OCI-M1 (cell line): ENCODE measurements at places on chromosomes 7 and 10.

DNA sequence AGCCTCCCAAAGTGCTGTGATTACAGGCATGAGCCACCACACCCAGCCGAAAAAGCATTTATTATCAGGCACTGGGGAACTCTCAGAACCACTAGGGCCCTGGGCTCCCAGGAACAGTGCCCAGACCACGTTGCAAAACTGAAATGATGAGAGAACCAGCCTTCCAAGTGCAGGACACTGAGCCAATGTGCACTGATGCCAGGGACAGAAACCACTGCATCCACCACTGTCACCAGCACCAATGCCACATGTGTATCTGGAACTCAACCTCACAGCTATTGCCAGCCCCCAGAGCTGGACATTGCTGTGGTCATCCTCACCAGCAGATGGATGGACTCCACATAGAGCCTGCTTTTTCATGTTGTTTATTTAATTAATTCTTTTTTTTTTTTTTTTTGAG, 28.2 kb upstream of the TPST1 start:
- no peak for DNase-seq

DNA sequence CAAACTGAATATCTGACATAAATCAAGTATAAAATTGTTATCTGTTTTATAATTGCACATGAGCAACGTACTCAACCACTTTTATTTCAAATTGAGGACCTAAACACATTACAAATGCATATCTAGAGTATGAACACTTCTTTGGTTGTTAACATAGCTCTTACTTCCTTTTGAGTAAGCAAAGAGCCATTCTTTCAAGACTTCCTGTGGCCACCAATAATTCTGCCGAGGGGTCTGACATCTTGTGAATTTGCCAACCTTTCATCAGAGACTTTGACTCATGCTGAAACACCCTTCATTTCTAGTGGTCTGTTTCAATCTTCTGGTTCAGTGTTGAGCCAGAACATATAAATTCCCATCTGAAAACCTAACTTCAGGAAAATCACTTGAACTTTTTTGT, 59.4 kb downstream of the CDK14 start:
- no peak for DNase-seq

DNA sequence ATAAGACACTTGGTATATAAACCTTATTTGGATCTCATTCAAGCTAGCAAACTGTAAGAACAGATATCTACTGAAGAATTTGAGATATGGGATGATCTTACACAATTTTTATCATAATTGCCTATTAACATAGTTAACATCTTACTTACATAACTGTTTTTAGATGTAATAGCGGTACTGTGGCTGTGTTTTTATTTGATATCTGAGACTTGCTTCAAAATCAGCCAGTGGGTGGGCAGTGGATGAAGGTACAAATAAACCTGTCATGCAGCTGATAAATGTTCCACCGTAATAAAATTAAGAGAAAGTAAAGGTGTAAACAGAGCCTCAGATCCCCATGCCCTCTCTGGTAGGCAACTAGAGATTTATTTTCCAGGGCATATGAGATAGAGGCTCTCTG, 28.4 kb upstream of the PTPRN2 start:
- DNase-seq: no peak

DNA sequence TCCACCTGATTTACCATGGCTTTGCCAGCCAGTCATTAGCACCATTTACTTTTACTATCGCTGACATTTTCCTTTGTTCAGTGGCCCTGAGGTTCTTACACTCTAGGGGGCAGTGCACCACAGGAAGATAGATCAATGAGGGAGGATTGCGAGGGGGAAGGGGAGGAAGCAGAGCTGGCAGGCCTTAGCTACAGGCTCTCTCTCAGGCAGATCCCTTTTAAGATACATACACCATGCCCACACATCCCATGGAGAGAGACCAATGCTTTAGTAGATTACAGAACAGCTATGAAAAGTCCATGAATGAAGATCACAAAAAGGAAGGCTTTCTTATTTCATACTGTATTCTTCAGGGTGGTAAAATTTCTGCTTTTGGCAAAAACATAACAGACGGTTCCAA, 47.4 kb downstream of the DENND11 start:
- peak; percentile 79 for DNase-seq

- DNase-seq: peak; percentile 57
Measured at GRCh38 chr7:43700059-43700501, 29.2 kb downstream of the COA1 start.

DNA sequence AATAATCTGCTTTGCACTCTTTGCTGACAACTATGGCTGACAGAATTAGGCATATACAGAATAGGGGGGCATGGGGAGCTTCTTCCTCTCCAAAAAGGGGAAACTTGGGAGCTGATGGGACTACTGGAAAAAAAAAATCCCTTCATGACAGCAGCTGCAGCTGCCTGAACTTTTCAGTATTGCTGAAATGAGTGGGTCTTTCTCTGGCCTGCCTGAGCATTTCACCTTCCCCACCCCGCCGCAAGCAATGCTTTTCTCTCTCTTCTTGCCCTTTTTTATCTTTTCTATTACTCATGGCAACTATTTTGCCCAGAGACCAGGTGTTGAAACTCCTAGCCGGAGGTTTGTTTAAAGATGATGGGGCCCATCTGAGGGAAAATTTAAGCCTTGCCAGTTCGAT, 244.9 kb downstream of the SEMA3D start:
- DNase-seq: no peak

DNA sequence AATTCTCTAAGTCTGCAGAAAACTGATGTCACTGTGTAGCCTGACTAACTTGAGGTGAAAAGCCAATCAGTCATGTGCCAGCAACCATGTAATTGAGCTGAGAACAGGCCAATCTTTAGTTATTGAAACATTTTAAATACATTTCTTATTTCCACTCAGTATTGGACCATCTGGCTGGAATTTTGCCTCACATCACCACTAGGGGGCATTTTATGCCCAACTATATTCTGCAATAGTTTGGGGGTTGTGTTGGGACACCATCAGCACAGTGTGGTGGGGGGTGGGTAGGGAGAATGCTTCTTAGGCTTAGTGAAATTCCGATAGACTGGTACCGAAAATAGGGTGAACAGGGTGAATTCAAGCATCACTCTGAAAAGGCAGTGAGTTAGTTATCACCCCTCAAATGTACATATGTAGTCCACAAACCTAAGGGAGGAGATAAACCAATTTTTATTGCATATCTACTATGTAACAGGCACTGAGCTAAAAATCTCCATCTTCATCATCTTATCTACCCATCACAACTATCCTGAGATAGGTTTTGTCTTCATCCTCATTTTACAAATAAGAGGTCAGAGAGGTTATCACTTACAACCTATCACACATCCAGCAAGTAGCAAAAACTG, 17.8 kb downstream of the NPSR1 start:
- DNase-seq: peak; percentile 24

DNA sequence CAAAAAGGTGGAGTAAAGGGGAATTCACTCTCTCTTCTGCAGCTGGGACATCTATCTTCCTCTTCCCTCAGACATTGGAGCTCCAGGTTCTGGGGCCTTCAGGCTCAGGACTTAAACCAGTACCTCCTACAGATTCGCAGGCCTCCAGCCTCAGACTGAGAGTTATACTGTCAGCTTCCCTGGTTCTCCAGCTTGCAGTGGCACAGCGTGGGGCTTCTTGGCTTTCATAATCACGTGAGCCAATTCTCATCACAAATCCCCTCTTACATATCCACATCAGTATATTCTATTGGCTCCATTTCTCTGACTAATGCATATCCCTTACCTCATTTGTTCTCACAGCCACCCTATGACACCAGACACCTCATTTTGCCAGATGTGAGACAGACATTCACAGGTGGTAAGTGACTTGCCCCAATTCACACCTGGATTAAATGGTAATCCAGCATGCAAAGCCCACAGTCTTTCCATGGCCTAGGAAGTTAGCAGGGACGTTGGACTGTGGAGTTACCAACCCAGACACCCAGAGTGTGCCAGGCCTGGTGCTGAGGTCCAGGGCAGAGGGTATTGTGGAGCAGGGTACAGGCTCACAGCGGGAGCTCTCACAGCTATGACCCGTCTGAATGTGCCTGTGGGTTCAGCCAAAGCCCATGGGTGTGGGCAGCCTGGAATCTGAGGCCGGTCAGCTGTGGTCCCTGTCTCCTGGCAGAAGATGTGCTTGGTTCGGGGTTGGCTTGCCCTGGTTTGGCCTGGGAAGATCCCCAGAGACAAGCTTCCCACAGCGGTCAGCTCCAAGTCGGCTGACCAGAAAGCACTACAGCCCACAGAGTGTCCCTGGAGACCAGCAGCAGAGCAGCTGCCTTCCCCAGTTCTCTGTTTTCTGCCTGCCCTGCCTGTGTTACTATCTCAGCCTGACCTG, 18.4 kb upstream of the ZCCHC24 start:
- DNase-seq: no peak

- no peak for DNase-seq
Measured at GRCh38 chr10:23585186-23585585, 146.3 kb downstream of the OTUD1 start.

GRCh38 chr7:76281006-76281705, 21.3 kb upstream of the HSPB1 start:
- no peak for DNase-seq

GRCh38 chr7:143396625-143397556, 11.8 kb downstream of the EPHA1 start:
- no peak for DNase-seq

- DNase-seq: no peak
Measured at GRCh38 chr7:30654296-30655090, 27.8 kb downstream of the CRHR2 start.

GRCh38 chr10:31290386-31290785, 28.6 kb upstream of the ZEB1 start:
- DNase-seq: no peak

DNA sequence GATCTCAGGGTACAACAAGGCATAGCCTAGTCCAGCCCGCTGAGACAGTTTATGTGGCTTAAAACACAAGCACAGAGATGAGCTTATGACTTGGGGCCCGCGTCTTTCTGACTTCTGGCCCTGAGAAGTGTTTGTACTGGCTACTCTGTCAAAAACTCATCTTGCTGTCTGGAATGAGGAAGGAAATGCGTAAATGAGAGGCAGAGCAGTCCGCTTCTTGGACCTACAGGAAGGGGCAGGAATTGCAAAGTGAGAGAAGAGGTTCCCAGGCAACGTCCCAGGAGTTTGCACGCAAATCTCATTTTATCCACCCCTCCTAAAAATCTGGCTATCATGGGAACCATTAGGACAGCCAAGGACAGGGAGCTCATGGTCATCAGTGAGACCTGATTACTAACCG, 5.5 kb downstream of the ANXA11 start:
- DNase-seq: no peak

GRCh38 chr7:80485721-80486120, 26.1 kb downstream of the GNAT3 start:
- no peak for DNase-seq

DNA sequence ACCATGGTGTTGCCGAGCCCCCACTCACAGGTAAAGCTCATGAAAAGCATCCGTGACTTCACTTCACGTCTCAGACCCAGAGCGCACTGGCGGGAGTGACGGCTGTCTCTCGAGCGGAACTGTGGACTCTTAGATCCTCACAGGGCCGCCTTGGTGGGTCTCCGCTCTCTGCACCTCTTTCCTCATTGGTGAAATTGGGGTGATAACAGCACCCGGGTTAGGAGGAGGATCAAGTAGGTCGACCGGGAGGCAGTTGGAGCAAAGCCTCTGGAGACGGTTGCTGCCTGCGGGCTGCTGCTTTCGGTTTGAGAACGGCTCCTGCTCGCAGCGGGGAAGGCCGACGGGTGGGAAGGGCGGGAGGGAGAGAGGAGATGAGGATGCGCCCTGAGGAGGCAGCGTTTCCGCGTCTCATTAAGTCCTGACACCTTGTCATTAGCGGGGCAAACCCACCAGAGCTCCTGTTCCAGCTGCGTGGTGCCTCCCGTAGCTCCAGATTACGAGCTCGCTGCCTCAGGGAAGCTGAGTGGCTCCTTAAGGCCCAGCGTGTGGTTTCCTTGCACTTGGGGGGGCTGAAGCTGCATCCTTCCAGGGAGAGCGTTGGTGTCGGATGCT, 51.9 kb upstream of the CFAP46 start:
- DNase-seq: no peak

DNA sequence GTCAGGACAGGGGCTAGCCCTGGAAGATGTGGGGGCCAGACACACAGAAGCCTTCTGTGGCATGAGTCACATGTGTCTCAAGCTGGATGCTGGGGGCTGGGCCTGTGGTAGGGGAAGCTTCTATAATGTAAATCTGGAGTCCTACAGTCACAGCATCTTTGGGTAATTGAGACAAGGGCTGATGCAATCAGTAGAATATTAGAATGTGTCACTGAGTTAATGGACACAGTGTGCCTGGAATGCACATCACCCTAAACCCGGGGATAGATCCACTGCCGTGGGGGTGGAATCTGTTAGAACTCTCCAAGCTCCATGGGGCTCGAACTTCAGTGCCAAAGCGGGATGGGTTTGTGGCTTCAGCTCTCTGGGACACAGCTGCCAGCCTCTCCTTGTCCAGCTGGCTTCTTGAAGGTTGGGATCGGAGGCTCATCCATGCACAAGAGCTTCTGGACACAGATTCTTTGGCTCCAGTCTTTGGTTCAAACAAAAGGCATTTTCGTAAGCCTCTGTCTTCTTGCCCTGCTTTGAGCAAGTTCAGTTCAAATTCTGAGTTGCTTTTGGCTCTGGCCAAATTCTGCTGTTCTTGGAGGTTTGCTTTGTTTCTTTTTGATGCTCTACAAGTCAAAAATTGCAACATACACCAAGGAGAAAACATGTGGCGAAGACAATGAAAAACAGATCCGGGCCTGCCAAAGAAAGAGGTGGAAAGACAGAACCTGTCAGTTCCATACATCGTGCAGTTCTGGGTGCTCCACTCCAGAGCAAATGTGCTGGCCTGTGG, 194.8 kb upstream of the ZNF32 start:
- no peak for DNase-seq

DNA sequence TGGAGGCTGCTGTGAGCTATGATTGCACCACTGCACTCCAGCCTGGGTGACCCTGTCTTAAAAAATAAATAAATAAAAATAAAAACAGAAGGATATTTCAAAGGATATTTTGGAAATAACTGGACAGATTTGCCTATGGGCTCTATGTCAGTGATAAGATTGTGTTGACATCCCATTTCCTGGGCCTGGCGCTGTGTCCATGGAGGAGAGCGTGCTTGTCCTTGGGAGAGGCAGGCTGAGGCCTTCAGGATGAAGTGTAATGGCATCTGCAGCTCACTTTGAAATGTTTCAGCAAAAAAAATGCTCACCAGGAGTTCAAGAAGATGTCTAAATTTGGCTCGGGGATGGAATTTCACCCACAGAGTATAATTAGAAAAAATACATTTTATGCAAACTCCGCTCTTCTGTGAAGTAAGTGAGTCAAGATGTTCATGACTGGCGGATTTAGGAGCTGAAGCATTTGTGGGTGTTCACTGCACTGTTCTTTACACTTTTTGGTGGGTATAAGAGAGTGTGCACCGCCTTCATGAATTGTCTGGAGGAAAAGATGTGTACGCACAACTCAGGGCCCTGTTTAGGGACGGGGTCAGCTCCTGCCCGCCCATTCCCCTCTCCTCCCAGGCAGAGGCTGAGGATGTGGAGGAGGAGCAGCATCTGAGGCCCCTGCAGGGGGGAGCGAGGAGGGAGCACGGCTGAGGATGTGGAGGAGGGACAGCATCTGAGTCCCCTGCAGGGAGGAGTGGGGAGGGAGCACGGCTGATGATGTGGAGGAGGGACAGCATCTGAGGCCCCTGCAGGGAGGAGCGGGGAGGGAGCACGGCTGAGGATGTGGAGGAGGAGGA, 18.5 kb upstream of the FOXL3 start:
- no peak for DNase-seq

GRCh38 chr10:127860592-127860991, 32.1 kb downstream of the CLRN3 start:
- no peak for DNase-seq
